Stimulated activated CD8-positive, alpha-beta memory T cell treated with anti-CD3 and anti-CD28 coated beads, Interleukin-15, amount 100 ng/mL, for 4 hours (primary cell): ENCODE measurements at places on chromosomes 11 and 22.

- DNase-seq = no peak
These were observed 431.4 kb upstream of the CCDC90B start for GRCh38 chr11:83717537-83717936.

DNA sequence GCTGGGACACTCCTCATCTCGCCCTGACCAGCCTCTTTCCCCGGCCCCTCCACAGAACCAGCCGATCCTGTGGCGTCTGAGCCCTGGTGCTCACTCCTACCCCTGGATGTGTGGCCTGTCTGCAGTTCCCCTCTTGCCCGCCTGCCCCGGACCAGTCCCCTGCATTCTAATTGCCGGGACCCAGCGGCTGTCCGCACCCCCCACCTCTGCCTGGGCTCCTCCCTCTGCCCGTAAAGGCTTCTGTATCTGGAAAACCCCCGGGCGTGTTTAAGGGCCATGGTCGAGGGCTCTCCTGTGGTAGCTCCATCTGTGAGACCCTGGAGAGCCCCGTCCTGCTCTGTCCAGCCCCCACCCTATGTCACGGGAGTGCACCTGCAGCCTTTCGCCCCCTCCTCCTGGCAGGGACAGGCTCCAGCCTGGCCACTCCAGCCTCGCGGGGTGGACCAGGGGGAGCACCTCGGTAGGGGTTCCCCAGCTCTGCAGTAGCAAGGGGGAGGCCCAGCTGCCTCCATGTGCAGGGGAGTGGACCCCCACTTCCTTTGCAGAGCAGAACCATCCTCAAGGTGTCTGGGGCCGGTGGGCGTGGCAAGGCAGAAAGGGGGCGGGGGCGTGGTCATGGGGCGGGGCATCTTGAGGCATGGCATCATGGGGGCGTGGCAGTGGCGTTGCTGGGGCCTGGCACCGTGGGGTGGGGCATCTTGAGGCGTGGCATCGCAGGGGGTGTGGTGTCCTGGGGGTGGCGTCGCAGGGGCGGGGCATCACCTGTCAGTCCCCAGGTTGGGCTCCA, 430.4 kb downstream of the TBC1D22A start:
- DNase-seq = no peak

GRCh38 chr22:37617431-37617830, 8.8 kb downstream of the GGA1 start:
- no peak for DNase-seq

- no peak for DNase-seq
These were observed 270.9 kb downstream of the FAM181B start for GRCh38 chr11:82462608-82463242.

DNA sequence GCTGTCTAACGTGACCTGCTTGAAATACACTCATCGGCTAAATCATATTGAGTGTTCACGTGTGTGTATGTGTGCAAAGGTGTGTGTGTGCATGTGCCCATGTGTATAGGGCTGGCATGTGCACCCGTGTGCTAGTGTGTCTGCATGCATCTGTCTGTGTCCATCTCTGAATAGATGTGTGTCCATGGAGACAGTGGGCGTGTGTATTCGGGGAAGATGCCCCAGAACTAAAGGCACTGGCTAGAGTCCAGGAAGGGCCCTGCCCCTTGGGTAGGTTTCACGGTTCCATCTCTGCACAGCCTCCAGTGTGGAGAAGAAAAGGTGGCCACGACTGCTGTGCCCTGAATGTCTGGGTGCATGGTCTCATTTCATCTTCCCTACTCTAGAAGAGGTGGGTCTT, 220.3 kb downstream of the MN1 start:
- no peak for DNase-seq

- DNase-seq = no peak
These were observed 21.4 kb downstream of the TUB start for GRCh38 chr11:8102296-8102915.
